Ureter (tissue), 1 donor: ENCODE measurements at places on chromosomes 2 and 18. TPM values are rescaled to one million over a fixed set of nuclear protein-coding genes. Genes with fewer than 3 reads are reported as not detected.
A peak's percentile ranks its signal among the peaks of the same experiment; 100 is the strongest.

GRCh38 chr2:221205103-221205673, 366.9 kb downstream of the EPHA4 start:
- no peak for DNase-seq

The PNKD gene
- 66.2 TPM for total RNA-seq

The CRYGD gene
- not detected for total RNA-seq

The BBS5 gene
- total RNA-seq, result 18.8 TPM

DNA sequence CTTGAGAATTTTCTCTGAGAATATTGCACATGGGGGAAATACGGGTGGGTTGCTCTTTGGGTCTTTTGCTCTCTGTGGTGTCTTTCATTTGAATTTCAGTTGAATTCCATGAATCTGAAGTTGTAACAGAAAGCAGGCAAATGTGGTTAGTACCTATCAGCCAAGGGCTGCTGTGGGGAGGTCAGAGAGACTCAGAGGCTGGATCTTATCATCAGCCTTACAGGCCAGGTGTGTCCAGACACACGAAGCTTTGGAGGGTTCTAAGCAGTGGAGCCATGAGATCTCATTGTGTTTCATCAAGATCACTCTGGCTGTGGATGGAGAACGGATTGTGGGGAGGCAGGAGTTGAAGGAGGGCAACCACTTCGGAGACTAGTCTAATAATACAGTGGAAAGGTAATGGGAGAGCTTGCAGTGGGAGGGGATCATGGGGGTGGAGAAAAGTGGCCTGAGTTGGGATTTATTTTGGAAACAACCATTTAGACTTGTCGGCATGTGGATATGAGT, 68.1 kb downstream of the GNAL start:
- no peak for DNase-seq

DNA sequence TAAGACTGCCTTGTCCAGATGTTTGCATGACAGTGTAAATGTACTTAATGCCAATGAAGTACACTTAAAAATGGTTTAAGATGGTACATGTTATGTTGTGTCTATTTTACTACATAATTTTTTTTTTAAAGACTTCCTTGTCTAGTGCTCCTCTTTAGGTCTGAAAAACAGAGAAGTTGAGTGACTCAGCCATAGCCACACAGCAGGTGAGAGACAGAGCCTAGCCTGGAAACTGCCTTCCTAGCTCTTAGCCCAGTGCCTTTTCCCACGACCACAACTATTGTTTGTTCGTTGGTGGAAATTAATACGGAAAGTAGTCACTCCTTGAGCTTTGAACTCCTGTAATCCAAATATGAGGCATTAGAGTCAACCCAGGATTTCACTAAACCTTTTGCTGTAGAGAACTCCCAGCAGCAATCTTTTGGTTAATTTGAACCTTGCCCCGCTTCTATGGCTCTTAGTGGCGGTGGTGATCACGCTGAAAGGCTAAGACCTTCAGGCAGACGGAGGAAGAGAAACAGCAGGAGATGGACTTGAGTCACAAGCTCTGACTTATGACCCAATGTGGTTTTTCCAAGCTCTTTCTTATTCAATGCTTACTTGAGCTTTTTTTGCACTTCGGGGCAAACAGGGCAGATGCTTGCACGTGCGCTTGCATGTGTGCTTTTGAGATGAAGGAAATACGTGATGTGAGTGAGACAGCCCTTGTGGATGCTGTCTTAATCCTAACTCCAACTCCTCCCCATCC, 21.2 kb downstream of the TRIB2 start:
- no peak for DNase-seq

GRCh38 chr2:195824478-195824877, 167.5 kb downstream of the SLC39A10 start:
- no peak for DNase-seq

- no peak for DNase-seq
Measured at GRCh38 chr2:66571918-66572317, 137.0 kb downstream of the MEIS1 start.

The TSPYL6 gene
- total RNA-seq, result not detected

The MAB21L4 gene
- 2.5 TPM for total RNA-seq

DNA sequence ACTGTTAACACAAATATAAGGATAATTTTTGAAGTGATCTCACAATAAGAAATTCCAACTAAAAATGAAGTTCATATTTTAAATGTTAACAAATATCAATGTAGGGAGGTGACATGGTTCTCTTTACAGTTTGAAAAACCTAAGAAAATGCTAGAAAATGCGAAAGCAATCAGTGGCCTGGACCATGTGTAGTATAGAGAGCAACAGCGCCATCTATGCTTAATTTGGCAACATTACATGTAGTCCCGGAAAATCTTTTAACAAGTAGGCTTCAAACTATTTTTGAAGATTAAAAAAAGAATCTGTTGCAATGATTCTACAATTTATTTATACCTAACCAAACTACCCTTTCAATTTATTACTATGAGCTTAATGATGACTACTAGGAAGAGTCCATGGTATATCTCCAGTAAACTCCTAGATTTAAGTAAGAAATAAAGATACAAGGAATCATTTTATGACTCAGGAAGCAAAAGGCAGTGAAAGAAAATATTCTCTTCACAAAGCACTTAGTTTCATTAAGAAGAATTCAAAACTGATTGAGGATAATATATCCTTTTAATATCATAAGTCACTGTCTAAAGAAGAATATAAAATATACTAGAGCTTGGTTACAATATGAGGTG, 33.3 kb downstream of the NDUFA10 start:
- peak; percentile 45 for DNase-seq

DNA sequence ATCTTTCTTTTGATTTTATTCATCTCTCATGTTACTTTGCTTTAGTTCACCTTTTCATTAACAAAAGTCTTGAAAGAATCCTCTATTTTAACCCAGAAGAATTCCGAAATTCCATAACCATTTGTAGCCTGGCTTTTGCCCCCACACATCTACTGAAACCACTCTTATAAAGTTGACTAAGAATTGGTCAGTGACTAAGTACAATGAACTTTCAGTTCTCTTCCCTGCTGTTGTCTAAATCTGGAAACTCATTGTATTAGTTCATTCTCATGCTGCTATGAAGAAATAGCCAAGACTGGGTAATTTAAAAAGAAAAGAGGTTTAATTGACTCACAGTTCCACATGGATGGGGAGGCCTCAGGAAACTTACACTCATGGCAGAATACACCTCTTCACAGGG, 49.9 kb upstream of the PNPT1 start:
- DNase-seq, result no peak

The AQP12B gene
- total RNA-seq, result not detected

DNA sequence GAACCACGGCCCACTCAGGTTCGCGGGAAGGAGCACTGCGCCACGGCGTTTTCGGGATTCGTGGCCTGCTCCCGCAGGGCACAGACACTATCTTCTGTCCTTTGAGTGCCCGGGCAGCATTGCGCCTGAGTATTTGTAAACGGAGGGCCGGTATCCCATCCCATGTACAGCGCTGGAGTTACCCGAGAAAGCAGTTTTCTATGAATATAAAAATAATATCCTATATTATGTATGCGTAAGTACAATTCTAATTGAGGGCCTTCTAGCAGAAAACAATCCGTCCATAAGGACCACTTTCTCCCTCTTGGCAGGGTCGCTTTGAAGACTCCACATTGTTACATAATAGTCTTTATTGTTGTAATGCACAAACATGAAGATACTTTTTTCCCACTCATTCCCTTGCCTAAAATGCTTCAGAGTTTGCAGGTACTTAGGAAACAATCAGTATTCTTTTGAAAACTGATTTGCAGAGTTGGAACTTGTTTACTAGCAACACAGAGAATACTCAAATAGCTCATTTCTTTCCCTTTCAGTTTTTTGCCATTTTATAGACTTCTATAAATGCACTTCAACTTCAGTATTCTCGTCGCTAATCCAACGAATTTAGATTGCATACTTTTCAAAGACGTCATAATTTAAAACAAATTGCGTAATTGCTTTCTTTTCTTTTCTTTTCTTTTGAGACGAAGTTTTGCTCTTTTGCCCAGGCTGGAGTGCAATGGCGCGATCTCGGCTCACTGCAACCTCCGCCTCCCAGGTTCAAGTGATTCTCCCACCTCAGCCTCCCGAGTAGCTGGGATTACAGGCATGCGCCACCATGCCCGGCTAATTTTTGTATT, 1.0 kb upstream of the REV1 start:
- DNase-seq, result peak; percentile 1

DNA sequence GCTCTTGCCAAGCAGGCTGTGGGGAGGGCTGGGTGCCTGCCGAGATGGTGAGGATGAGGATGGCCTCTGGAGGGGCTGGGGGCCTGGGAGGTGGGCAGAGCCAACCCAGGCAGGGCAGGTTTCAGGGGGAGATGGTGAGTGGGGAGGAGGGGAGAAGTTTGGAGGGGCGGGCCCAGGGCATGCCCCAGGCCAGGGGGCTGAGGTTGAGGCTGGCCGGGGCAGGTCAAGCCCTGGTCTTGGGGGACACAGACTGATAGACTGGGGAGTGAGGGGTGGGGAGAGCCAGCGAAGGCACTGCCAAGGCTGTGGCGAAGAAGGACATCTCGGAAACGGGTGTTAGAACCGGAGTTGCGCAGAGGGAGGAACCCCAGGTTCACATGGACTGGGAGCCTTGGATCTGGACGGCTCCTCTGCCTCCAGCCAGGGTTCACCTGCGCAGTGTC, 12.6 kb downstream of the CAPN10 start:
- no peak for DNase-seq

DNA sequence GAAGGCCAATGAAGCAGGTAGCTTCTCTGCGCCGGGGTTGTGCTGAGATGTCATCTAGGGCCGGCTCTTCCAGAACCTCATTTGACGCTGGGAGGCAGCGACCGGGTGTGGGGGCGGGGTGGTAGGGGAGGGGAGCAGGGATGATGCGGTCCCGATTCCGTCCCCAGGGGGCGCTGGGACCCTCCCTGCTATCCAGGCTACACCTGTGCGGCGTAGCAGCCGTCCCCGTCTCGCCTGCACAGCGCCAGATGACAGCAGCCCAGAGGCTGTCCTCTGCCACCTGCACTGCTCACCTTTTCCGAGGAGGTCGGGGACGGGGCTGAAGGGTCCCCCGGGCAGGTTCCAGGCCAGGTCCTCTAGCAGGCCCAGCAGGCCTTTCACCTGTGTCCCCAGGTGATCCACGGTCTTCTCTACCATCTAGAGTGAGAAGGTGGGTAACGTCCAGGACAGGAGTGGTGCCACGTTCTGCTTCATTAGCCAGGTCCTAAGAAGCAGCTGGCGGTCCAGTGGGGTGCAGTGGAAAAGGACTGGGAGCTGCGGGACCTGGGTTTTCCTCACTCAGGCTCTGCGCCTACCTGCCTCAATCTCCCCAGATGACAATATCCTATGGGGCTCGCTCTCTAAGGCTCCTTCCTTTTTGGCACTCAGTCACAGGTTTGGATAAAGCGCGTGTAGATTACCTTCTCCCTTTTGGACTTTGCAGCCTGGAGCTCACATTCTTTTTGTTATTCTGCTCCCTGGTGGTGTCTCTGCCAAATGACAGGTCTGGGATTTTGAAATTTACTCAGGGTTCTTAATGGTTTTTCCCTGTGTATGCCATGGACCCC, 56.0 kb upstream of the RAB6C start:
- no peak for DNase-seq

DNA sequence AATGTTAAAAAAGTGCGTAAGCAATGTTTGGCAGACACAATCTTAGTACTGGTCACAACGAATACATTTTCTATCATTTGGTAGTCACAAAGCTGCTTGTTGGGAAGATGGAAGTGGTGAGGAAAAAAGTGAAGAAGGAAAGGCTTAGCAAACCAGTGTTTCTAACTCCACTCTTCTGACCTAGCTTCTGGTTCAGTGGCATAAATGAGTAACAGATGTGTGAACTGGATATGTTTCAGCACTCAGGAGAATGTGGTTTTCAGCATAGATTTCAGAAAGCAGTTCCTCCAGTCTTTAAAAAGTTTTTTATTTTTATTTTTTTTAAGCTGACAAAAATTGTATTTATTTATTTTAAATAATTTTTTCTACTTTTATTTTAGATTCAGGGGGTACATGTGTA, 357.1 kb downstream of the CPS1 start:
- no peak for DNase-seq

The SP140 gene
- 2.7 TPM for total RNA-seq
